Upper lobe of left lung (tissue), 6 donors: ENCODE measurements at places on chromosomes 12 and 14. TPM values are rescaled to one million over a fixed set of nuclear protein-coding genes. Genes with fewer than 3 reads are reported as not detected.

CYP46A1 gene
- 1.6 TPM for total RNA-seq

PCED1B gene
- total RNA-seq, result 21.2 TPM

TMEM30B gene
- 23.5 TPM for total RNA-seq

KLRC3 gene
- total RNA-seq, result not detected

KSR2 gene
- total RNA-seq, result 0.79 TPM

MMP19 gene
- total RNA-seq, result 122 TPM

GZMB gene
- 10.4 TPM for total RNA-seq

GPR132 gene
- 5.5 TPM for total RNA-seq

GLT1D1 gene
- 8.3 TPM for total RNA-seq

PIWIL1 gene
- not detected for total RNA-seq

RNASE2 gene
- total RNA-seq, result 8.3 TPM

- H3K4me1 ChIP-seq, result peaks cover 6% of the 10 kb centered on the region
- no peaks in the 10 kb centered on the region for H3K27me3 ChIP-seq
- no peak for DNase-seq
- H3K27ac ChIP-seq, result peak overlapping the region; percentile 50
- no peaks in the 10 kb centered on the region for H3K36me3 ChIP-seq
- H3K4me3 ChIP-seq, result peak overlapping the region; percentile 51
Observed at GRCh38 chr14:60183741-60184140, 18.5 kb upstream of the DHRS7 start.

GRCh38 chr12:21773806-21774205 lies 700 bp downstream of the KCNJ8 start:
- no peak for DNase-seq
- H3K4me1 ChIP-seq, result no peaks in the 10 kb centered on the region
- H3K27me3 ChIP-seq, result no peaks in the 10 kb centered on the region
- H3K36me3 ChIP-seq, result no peaks in the 10 kb centered on the region
- peak overlapping the region; percentile 64 for H3K27ac ChIP-seq

DNA sequence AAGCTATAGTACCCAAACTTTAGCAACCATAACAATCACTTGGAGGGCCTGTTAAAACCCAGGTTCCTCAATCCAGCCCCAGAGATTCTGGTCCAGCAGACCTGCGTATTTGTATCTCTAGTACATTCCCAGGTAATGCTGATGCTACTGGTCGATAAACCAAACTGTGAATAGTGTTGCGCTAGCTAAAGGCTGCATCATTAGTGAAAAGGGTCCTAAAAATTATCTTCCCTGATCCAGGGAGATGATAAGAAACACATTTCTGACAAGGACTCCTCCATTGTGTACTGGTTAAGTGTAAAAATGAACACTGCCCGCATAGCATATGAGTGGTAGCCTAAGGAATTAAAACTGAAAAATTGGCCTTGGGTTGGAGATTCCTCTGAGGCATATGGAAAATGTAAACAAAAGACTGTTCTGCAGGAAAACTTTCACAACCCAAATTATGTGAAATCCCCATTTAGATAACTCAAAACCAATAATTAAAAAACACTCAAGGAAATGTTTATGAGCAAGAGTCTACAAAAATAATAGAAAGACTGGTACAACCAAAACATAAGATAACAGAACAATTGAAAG lies 322.7 kb downstream of the CEP128 start:
- no peaks in the 10 kb centered on the region for H3K36me3 ChIP-seq
- no peaks in the 10 kb centered on the region for H3K27me3 ChIP-seq
- no peak overlapping the region for H3K4me3 ChIP-seq
- no peaks in the 10 kb centered on the region for H3K4me1 ChIP-seq

GRCh38 chr14:103696070-103696402 lies 19.2 kb downstream of the XRCC3 start:
- DNase-seq, result no peak
- H3K27me3 ChIP-seq, result no peaks in the 10 kb centered on the region
- H3K4me1 ChIP-seq, result peaks cover 41% of the 10 kb centered on the region
- H3K27ac ChIP-seq, result no peak overlapping the region
- H3K36me3 ChIP-seq, result peaks cover 5% of the 10 kb centered on the region

GRCh38 chr12:131321988-131322387 lies 368.3 kb downstream of the ADGRD1 start:
- H3K27ac ChIP-seq, result no peak overlapping the region
- DNase-seq, result no peak
- no peaks in the 10 kb centered on the region for H3K27me3 ChIP-seq
- H3K36me3 ChIP-seq, result no peaks in the 10 kb centered on the region
- no peaks in the 10 kb centered on the region for H3K4me1 ChIP-seq
- H3K4me3 ChIP-seq, result no peak overlapping the region

- no peak overlapping the region for H3K4me3 ChIP-seq
- H3K27ac ChIP-seq, result peak overlapping the region; percentile 80
Observed at GRCh38 chr14:102775855-102776760, 1.1 kb upstream of the TRAF3 start.

GRCh38 chr12:10027311-10027710 lies 3.2 kb upstream of the CLEC9A start:
- H3K27ac ChIP-seq, result peak overlapping the region; percentile 63
- H3K4me1 ChIP-seq, result no peaks in the 10 kb centered on the region
- no peaks in the 10 kb centered on the region for H3K36me3 ChIP-seq
- H3K4me3 ChIP-seq, result peak overlapping the region; percentile 14

DNA sequence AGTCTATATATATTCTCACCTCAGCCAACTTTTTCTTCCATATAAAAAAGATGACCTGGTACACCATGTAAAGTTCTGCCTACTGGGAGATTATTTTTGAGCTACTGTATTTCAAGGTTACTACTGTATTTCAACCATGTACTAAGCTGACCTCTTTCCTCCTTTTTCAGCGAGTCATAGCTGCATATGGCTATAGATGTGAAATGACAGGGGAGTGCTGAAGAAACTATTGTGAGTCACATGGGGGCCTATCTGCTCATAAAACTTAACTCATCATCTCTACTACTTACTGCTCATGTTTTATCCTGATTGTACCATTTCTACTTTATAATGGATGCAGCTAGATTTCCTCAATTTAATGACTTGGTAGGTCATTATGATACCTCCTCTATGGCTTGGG lies 571.4 kb upstream of the ATP2B1 start:
- no peak for DNase-seq
- H3K27me3 ChIP-seq, result no peaks in the 10 kb centered on the region
- H3K4me3 ChIP-seq, result no peak overlapping the region
- no peaks in the 10 kb centered on the region for H3K36me3 ChIP-seq
- no peak overlapping the region for H3K27ac ChIP-seq

DNA sequence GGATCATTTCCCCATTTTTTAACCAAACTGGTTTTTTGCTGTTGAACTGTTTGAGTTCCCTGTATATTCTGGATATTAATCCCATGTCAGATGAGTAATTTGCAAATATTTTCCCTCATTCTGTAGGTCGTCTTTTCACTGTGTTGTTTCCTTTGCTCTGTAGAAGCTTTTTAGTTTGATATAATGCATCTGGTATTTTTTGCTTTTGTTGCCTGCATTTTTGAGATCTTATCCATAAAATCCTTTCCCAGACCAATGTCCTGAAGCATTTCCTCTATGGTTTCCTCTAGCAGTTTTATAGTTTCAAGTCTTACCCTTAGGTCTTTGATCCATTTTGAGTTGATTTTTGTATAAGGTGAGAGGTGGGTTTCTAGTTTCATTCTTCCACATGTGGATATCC lies 71.3 kb downstream of the LRP6 start:
- no peak for DNase-seq
- no peak overlapping the region for H3K27ac ChIP-seq
- H3K4me3 ChIP-seq, result no peak overlapping the region
- no peaks in the 10 kb centered on the region for H3K27me3 ChIP-seq
- no peaks in the 10 kb centered on the region for H3K4me1 ChIP-seq

- H3K4me1 ChIP-seq, result no peaks in the 10 kb centered on the region
- no peaks in the 10 kb centered on the region for H3K36me3 ChIP-seq
- H3K4me3 ChIP-seq, result no peak overlapping the region
- H3K27me3 ChIP-seq, result no peaks in the 10 kb centered on the region
Observed at GRCh38 chr12:65339161-65339560, 60.7 kb downstream of the MSRB3 start.

DNA sequence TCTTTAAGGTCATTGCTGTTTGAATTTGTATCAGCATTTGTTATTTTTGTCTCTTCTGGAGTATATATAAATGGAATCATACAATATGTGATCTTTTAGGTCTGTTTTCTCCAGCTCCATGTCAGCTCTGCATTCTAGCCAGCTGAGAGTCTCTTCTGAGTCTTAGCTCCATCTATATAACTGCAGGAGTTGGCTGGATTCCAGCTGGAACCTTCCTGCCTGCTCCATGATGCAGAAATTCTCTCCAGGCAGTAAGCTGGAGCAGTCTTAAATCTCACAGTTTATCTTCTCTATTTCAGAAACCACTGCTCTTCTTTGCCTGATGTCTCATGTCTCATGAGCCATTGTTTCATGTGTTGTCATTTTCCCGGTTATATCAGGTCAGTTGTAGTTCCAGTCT lies 827.6 kb downstream of the NRXN3 start:
- no peak overlapping the region for H3K27ac ChIP-seq
- H3K4me1 ChIP-seq, result no peaks in the 10 kb centered on the region
- no peak for DNase-seq
- no peaks in the 10 kb centered on the region for H3K36me3 ChIP-seq
- H3K27me3 ChIP-seq, result no peaks in the 10 kb centered on the region

DNA sequence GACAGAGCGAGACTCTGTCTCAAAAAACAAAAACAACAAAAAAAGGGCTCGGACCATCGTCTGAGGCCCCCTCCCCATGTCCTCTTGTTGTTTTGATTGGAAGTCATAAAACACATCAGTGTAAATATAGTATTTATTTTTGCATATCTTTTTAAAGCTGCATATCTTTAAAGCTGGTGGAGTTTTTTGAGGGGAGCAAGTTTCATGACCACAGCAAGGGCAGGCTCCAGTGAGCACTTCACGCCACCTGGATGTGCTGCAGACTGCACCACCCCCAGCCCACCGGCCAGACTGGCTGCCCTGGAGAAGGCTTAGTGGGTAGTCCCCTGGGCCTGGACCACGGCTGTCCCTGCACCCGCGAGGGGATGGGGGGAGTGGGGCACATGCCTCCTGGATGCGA lies 11.9 kb upstream of the BCL7A start:
- H3K4me3 ChIP-seq, result no peak overlapping the region
- H3K36me3 ChIP-seq, result no peaks in the 10 kb centered on the region
- DNase-seq, result no peak
- no peaks in the 10 kb centered on the region for H3K4me1 ChIP-seq

- H3K36me3 ChIP-seq, result no peaks in the 10 kb centered on the region
- DNase-seq, result no peak
- H3K4me3 ChIP-seq, result no peak overlapping the region
- no peaks in the 10 kb centered on the region for H3K4me1 ChIP-seq
- no peak overlapping the region for H3K27ac ChIP-seq
Observed at GRCh38 chr12:94553130-94553519, 93.5 kb upstream of the CEP83 start.

- no peak overlapping the region for H3K4me3 ChIP-seq
- H3K4me1 ChIP-seq, result no peaks in the 10 kb centered on the region
- DNase-seq, result no peak
Observed at GRCh38 chr14:57512220-57512619, 18.6 kb upstream of the CCDC198 start.

GRCh38 chr12:39332661-39333175 lies 110.2 kb downstream of the KIF21A start:
- no peaks in the 10 kb centered on the region for H3K4me1 ChIP-seq
- DNase-seq, result no peak
- no peak overlapping the region for H3K4me3 ChIP-seq
- H3K27me3 ChIP-seq, result no peaks in the 10 kb centered on the region
- H3K36me3 ChIP-seq, result no peaks in the 10 kb centered on the region

DNA sequence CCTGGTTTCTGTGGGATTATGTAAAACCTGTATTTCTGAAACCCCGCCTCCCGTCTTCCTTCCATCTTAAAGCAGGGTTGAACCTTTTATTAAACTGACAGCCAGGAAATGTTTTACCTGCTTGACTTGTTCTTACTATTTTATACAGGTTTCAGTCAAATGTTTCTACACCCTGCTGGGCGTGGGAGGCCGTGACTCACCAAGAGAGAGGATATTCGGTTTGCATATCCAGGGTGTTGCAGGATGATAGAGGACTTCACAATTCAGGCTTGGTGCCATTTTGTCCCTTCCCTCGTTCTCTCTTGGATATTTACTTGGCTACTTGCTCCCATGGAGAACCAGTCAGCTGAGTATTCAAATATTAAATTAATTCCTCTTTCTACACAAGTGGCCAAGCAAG lies 69.7 kb downstream of the ARF6 start:
- H3K4me3 ChIP-seq, result no peak overlapping the region
- H3K27ac ChIP-seq, result no peak overlapping the region
- DNase-seq, result peak; percentile 50
- no peaks in the 10 kb centered on the region for H3K4me1 ChIP-seq

GRCh38 chr14:76514213-76514998 lies 138.5 kb downstream of the ESRRB start:
- no peak for DNase-seq
- no peaks in the 10 kb centered on the region for H3K36me3 ChIP-seq

GRCh38 chr12:122150127-122150681 lies 23.8 kb downstream of the IL31 start:
- no peaks in the 10 kb centered on the region for H3K4me1 ChIP-seq
- H3K4me3 ChIP-seq, result no peak overlapping the region
- H3K36me3 ChIP-seq, result no peaks in the 10 kb centered on the region
- no peaks in the 10 kb centered on the region for H3K27me3 ChIP-seq
- no peak overlapping the region for H3K27ac ChIP-seq

DNA sequence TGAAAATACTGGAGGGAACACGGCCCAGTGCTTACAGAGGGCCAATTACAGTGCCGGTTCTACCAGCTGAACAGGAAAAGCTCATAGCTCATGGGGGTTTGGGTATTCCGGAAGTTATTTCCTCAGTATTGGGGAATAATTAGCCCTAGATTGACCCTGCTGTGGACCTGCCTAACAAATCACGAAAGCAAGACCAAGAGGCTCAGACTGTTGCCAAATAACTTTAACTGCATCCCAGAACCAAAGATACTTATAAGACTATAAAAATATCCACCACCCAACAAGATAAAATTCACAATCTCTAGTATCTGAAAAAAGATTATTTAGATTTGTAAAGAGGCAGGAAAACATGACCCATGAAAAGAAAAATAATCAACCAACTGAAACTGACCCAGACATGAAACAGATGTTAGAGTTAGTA lies 8.0 kb upstream of the OR5AU1 start:
- H3K27ac ChIP-seq, result no peak overlapping the region
- DNase-seq, result no peak
- no peaks in the 10 kb centered on the region for H3K36me3 ChIP-seq

- peak overlapping the region; percentile 64 for H3K27ac ChIP-seq
- no peak overlapping the region for H3K4me3 ChIP-seq
- DNase-seq, result no peak
- peaks cover 27% of the 10 kb centered on the region for H3K4me1 ChIP-seq
- no peaks in the 10 kb centered on the region for H3K27me3 ChIP-seq
Observed at GRCh38 chr14:90661866-90662265, 154.4 kb downstream of the TTC7B start.

DNA sequence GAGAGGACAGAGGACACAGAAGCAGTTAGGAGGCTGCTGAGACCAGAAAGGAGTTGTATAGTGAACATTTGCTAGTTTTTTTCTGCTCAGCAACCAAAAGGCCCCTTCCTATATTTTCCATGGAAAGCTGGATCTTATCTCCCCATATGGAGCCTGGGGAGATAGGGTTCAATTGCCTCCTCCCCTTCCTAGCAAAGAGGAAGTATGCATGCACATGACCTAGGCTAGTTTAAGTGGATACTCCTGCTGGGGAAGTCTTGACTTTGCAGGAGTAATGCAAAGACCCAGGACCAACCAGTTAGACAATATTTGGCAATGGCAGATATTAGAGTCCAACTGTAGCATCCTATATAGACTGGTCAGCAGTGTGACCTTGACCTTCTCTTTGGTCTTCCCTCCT lies 15.1 kb downstream of the CHD8 start:
- DNase-seq, result no peak
- H3K36me3 ChIP-seq, result no peaks in the 10 kb centered on the region
- no peak overlapping the region for H3K4me3 ChIP-seq

GRCh38 chr14:99476864-99477263 lies 3.8 kb downstream of the SETD3 start:
- no peaks in the 10 kb centered on the region for H3K27me3 ChIP-seq
- H3K36me3 ChIP-seq, result no peaks in the 10 kb centered on the region
- no peak overlapping the region for H3K4me3 ChIP-seq
- peaks cover 31% of the 10 kb centered on the region for H3K4me1 ChIP-seq
